ENCODE measurements at places on chromosomes 7 and 10. TPM values are rescaled to one million over a fixed set of nuclear protein-coding genes. Genes with fewer than 3 reads are reported as not detected.

ASZ1 gene
- not detected for polyA plus RNA-seq

PGAM2 gene
- 1.5 TPM for polyA plus RNA-seq

MRLN gene
- polyA plus RNA-seq = 0.93 TPM

NHLRC2 gene
- 17.1 TPM for polyA plus RNA-seq

ITIH5 gene
- polyA plus RNA-seq = 25.9 TPM

LBX1 gene
- polyA plus RNA-seq = not detected

CPA4 gene
- 0.47 TPM for polyA plus RNA-seq

TMEM213 gene
- 44.4 TPM for polyA plus RNA-seq

ANXA8 gene
- 0.20 TPM for polyA plus RNA-seq

NKX2-3 gene
- not detected for polyA plus RNA-seq

CFAP69 gene
- polyA plus RNA-seq = 16.7 TPM

LRRD1 gene
- 0.17 TPM for polyA plus RNA-seq

MYOF gene
- polyA plus RNA-seq = 30.5 TPM

GBX1 gene
- 0.14 TPM for polyA plus RNA-seq

GOLGA7B gene
- 0.50 TPM for polyA plus RNA-seq

GRID2IP gene
- polyA plus RNA-seq = 0.40 TPM

CYP26C1 gene
- polyA plus RNA-seq = 0.07 TPM

CXCL12 gene
- polyA plus RNA-seq = 446 TPM

ZNF804B gene
- polyA plus RNA-seq = 0.46 TPM

CCDC7 gene
- polyA plus RNA-seq = 6.4 TPM

MIOS gene
- polyA plus RNA-seq = 47.7 TPM

SLC37A3 gene
- polyA plus RNA-seq = 56.5 TPM

HOXA5 gene
- polyA plus RNA-seq = 63.8 TPM

GJC3 gene
- 0.82 TPM for polyA plus RNA-seq

AKR1D1 gene
- 0.07 TPM for polyA plus RNA-seq

ACSM6 gene
- polyA plus RNA-seq = 0.35 TPM

SHTN1 gene
- polyA plus RNA-seq = 22.0 TPM

RPP38 gene
- 30.1 TPM for polyA plus RNA-seq

SNX10 gene
- polyA plus RNA-seq = 18.1 TPM

BMPR1A gene
- polyA plus RNA-seq = 73.6 TPM

FAM3C gene
- 119 TPM for polyA plus RNA-seq

PNLIPRP2 gene
- polyA plus RNA-seq = not detected

FEZF1 gene
- polyA plus RNA-seq = not detected
